ENCODE measurements at places on chromosomes 5 and 9.

DNA sequence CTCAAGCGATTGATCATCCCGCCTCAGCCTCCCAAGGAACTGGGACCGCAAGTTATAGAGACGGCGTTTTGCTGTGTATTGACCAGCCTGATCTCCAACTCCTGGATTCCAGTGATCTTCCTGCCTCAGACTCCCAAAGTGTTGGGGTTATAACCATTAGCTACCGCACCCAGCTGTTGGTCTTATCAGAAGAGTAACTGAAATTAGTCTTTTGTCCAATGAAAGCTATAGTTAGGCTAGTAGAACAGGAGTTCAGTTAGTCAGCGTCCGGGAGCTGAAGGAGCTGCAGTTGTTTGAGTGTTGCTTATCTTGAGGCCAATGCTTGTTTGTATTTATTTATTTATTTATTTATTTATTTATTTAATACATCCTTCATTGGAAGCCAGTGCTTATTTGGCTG is 3.2 kb upstream of the MIGA2 start:
- no peak for DNase-seq

- no peak for DNase-seq
Observed at GRCh38 chr9:25418974-25419373, 259.3 kb downstream of the TUSC1 start.

GRCh38 chr5:159459951-159460538 is 129.8 kb upstream of the IL12B start:
- no peak for DNase-seq

DNA sequence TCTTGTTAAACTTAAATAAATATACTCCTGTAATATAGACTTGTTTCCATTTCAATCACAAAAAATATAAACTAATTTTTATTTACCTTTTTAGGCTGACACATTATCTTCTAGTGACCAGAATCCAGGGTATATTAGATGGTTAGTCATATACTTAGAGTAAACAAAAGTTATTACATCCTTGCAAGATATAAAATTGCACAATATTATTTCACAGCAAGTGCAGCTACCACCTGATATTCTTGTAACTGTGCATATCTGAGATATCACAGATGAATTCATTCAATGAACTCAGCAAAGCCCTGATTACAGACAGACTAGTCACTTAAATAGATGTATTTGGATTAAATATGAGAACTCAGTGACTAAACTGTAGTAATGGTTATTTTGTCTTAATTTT is 25.6 kb upstream of the ARRDC3 start:
- no peak for DNase-seq

DNA sequence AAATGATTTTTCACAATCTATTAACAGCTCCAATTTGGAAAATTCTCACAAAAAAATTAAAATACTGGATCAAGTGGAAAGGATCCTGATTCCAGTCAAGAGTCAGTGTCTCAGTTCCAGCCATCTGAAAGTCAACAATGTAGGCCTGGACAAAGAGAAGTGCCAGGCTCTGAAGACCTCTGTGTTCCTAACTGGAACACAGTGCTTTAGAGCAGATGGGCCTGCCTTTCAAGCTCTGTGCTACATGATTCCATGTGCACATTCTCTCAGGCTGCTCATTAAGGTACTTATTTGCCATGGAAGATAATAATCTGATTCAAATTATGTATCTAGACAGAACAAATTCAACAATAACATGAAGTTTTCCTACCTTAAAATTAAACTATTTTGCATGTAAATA is 30.2 kb upstream of the ALDH1A1 start:
- DNase-seq, result no peak

GRCh38 chr9:133968966-133969617 is 23.0 kb downstream of the VAV2 start:
- no peak for DNase-seq
